ENCODE measurements at places on chromosomes 3 and 15.
A peak's percentile ranks its signal among the peaks of the same experiment; 100 is the strongest.

DNA sequence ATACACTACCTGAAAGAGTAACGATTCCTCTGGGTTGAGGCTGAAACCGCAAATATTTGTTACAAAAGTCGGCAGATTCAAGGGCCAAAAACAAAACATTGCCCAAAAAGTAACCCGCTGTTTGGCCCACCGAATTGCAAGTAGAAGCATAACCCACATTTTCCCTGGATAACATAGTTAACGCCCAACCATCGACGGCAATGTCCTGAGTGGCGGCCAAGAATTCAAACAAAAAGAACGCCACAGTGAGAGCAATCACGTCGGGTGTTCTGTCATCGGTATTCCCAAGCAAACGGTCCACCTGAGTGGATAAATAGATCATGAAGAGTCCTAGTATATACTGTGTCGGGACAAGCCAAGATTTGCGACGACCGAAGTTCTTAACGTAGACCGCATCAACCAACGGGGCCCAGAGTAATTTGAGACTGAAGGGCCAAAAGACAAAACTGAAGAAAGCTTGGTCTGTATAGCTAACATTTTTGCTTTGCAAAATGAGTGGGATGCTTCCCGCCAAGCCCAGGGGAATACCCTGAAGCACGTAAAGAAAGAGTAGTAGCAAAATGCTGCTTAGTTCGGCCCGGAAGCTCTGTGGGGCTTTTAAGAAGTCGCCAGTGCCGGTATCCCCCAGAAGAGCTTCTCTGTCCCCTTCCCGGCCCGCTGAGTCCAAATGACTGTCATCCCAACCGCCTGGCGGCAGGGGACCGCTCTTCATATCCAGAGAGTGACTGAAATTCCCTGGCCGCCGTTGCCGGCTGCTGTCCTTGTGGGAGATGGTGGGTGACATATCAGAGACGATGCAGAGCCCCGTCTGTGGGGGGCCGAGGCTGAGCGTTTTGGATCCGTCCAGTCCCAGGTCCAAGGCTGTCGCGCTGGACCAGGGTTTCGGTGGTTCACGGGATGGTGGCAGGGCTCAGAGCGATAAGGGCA, 750 bp downstream of the SLC33A1 start:
- DNase-seq, result peak; percentile 64

GRCh38 chr3:62559831-62560445, 186.6 kb upstream of the FEZF2 start:
- no peak for DNase-seq

DNA sequence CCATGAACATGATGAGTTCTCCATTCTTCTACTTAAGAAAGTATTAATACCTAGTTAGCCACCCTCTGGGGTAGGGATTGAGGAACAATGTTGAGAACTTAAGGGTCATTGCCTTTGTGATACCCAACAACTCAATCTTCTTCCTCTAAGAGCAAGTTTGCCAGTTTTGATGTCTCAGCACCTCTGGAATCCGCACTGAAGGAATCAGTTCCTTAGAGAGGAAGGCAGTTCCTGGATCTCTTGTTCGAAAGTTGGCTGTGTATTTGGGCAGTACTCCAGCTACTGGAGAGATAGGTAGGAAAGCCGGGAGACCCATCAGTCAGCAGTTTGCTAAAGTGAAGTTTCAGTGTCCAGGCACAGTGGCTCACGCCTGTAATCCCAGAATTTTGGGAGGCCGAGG, 35.6 kb upstream of the MTHFS start:
- no peak for DNase-seq

GRCh38 chr3:16472593-16472992, 40.9 kb downstream of the RFTN1 start:
- DNase-seq, result no peak
